LHCN-M2 (cell line): ENCODE measurements at places on chromosomes 7 and 10.

- no peak for DNase-seq
These were observed 30.3 kb downstream of the TFPI2 start for GRCh38 chr7:93860261-93860660.

GRCh38 chr10:79153745-79154144 is 85.0 kb downstream of the ZMIZ1 start:
- DNase-seq: no peak

DNA sequence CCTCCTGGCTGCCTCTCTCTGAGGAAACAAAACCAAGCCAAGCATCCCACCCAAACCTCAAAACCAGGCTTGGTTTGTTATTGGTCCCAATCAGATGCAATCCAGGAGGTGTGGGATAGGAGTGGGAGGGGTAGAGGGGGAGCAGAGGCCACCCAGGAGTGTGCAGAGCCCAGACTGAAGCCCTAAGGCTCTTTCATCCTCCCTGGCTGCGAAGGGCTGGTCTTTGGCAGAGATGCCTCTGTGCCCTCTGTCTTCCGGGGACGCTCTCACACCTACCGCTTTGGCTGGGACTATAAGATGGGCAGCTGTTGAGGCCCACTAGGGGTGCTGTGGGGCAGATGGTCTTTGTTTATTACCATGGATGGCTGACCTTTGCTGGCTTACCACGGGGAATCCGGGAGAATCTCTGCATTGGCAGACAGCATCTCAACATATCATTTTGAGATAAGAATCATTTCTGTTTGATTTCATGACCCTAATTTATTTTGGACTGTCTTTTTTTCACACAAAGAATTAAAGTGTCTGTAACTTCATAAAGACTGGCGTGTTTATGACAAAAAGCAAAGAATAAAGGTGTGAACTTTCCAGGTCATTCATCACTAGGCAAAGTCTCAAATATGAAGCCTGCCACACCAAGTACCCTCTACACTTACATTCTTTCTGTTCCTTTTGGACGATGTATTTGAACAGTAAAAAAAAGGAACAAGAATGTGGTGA is 6.5 kb upstream of the DENND2A start:
- peak; percentile 58 for DNase-seq

- DNase-seq: peak; percentile 89
These were observed 511 bp upstream of the NRP1 start for GRCh38 chr10:33334805-33335550.

DNA sequence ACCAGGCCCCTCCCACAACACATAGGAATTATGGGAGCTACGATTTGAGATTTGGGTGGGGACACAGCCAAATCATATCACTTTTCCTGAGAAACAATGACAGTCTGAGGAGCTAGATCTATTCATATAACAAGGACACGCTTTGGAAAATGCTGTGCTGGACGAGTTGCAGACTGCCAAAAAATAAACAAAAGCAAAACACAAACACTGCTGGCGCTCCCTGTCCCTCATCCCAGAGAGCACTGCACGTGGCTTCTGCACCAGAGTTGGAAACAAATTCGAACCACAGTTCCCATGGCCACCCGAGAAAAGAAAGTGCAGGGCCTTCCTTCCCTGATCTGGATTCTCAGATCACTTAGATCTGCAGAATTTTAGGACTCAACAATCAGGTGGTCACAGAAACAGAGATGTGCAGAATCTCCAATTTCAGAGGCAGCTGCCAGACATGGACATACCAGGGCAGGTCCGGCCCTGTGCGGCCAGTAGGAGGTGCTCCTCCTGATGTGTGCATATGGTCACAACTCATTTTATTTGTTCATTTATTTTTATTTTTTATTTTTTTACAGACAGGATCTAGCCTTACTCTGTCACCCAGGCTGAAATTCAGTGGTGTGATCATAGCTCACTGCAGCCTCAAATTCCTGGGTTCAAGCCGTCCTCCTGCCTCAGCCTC is 35.2 kb upstream of the ECHDC3 start:
- no peak for DNase-seq

- DNase-seq: no peak
These were observed 1.8 kb upstream of the PPIF start for GRCh38 chr10:79345241-79346011.

DNA sequence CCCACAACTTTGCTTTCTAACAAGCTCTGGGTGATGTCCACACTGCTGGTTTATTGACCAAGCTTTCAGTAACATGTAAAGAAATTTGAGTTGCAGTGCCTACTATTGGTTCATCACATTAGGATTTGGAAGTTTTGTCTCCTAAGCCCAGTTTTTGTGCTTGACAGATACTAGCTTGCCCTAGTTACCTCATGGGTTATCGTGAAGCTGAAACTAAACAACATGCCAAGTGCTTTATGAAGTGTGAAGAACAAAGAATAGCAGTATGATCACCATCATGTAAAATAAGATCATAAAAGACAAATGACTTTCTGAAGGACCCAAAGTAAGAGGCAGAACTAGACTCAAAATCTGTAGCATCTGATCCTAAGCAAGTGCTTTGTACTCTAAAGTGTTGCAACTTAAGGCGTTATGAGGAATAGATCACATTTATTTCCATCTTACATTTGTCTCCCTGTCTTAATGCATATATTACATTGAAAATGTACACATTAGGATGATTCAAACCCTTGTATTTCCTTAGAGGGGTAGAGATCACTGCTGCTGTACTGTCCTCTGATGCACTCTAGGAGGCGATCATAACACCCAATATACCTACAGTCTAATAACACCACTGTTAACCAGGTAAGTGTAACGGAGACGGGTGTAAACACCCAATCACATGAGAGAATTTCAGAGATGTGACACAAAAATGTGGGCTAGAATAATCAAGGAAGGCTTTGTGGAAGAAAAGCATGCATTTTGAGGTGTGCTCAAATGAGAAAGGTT is 71.3 kb downstream of the NRCAM start:
- no peak for DNase-seq

GRCh38 chr10:78947226-78947625 is 121.5 kb upstream of the ZMIZ1 start:
- peak; percentile 75 for DNase-seq

DNA sequence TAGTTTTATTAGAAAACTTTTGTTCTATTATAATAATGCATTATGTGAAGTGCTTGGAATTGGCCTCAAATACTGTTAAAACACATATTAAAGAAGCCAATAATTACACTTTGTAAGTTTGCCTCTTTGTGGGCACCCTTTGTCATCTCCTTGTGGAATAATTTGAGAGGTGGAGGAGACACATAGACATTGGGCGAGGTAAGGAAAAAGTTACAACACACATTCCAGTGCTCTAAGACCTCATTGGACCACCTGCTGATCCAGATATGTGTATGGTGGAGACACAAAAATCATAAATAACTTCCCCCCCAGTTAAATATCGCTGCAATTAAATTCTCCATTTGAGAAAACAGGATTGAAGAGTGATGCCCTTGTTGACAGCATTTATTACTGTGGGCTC is 511.8 kb downstream of the GFRA1 start:
- no peak for DNase-seq

GRCh38 chr7:151426441-151426903 is 13.5 kb downstream of the CRYGN start:
- DNase-seq: peak; percentile 92

GRCh38 chr7:74092964-74093471 is 9.4 kb downstream of the LIMK1 start:
- no peak for DNase-seq

DNA sequence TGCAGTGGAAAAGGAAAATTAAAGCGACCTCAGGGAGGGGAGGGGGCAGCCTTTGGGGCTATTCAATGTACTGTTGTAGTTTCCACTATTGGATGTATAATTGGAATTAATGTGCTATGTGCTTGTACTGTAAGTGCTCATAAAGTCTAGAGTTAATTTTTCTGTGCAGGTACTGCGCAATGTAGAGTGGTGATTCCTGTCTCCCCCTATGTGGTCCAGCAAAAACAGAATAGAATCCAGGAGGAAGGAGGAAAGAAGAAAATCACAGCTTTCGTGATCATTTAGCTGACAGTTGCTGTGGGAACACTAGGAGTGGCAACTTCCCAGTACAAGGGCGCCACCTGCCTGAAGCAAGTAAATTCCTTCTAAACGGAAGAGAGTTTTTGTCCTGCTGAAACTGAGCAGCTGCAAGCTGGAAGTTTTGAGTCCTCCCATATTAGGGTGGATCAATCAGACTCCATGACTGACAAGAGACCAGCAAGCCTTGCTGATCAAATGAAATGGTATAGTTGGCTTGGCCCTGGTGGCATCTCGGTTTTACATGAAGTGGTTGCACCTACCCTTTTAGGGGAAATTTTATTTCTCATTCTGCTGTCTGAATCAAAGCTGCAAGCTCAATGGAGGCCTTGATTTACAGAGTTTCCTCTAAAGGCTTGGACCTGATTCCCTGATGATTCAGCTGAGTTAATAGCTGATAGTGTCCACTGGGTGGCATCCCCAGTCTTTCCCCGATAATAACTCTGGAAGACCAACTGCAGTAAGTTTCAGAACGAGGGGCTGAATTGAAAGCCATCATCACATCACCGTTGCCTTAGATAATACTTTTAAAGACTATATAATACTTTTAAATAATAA is 299.8 kb downstream of the HGF start:
- DNase-seq: peak; percentile 88

- DNase-seq: no peak
These were observed 77.6 kb downstream of the VTI1A start for GRCh38 chr10:112524641-112525040.

DNA sequence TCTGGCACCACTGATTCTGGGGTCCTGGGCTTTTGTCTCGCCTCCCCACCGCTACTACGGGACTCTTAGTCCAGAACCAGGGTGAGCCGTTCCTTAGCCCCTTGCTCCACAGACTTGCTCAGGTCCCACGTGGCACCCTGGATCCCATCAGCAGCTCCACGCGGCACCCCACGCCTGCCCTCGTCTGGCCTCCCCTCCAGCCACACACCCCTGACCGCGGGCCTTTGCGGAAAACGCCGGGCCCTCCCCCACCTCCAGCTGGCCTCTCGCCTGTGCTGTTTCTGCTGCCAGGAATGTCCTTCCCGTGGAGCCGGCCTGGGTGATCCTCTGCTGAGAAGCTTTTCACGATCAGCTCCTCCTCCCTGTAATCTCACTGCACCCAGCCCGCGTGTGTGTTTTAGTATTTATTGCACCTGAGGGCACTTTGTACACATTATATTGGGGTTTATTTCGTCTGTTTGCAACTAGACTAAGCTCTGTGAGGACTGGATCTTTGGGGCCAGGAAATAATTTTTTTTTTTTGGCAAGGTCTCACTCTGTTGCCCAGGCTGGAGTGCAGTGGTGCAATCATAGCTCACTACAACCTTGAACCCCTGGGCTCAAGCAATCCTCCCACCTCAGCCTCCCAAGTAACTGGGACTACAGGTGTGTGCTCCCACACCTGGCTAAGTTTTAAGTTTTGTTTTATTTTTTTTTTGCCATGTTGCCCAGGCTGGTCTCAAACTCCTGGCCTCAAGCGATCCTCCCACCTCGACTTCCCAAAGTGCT is 10.5 kb upstream of the TTYH3 start:
- DNase-seq: no peak

DNA sequence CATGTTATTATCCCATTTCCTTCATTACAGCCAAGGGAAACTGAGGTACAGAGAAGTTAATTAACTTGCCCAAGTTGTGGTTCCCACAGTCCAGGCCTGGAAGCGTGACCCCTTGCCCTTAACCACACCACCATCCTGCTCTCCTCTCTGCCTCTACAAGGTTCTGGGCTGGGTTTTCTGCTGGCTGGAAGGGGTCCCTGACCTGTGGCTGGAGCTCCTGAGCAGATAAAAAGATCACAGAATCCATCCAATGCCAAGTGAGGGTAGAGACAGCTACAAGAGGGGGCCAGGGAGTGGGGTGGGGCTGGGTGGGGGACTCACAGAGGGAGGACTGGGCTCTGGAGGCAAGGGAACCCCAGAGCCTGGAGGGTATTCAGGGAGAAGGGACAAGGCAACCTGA is 9.7 kb downstream of the ASB10 start:
- DNase-seq: no peak

GRCh38 chr10:14478604-14479003 is 147.9 kb upstream of the FRMD4A start:
- peak; percentile 91 for DNase-seq

DNA sequence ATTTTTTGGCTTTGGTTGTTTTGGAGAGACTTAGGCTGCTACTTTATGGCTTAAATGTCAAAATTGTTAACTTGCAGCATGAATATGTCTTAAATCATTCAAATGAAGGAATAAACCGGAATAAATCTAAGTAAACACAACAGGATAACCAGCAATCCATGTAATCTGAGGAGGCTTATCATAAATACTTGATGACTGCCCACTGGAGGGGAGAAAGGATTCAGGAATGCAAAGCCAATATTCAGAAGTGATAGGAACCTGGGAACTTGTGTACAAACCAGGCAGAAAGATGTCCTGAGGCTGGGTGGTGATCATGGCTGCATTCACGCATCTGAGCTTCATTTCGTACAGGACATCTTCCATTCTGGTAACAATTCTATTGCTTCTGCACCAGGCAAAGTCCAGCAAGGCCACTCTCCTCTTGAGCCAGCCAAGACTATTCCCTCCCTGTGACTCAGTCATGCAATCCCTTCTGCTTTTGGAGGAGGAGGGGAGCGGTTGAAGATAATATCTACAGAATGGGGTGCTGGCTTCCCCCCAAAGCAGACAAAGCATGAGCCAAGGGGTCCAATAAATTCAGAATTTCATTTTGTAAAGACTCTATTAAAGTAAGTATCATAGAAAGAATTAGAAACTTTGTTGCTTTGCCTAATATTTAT is 374.5 kb downstream of the PHTF2 start:
- no peak for DNase-seq

- peak; percentile 57 for DNase-seq
These were observed 33.1 kb upstream of the GALNT11 start for GRCh38 chr7:151992375-151992774.

GRCh38 chr7:71465741-71466189 is 333.8 kb downstream of the GALNT17 start:
- DNase-seq: no peak

GRCh38 chr7:46492466-46492865 is 571.4 kb upstream of the IGFBP3 start:
- no peak for DNase-seq

GRCh38 chr10:103554488-103555324 is 61.2 kb downstream of the NEURL1 start:
- no peak for DNase-seq

DNA sequence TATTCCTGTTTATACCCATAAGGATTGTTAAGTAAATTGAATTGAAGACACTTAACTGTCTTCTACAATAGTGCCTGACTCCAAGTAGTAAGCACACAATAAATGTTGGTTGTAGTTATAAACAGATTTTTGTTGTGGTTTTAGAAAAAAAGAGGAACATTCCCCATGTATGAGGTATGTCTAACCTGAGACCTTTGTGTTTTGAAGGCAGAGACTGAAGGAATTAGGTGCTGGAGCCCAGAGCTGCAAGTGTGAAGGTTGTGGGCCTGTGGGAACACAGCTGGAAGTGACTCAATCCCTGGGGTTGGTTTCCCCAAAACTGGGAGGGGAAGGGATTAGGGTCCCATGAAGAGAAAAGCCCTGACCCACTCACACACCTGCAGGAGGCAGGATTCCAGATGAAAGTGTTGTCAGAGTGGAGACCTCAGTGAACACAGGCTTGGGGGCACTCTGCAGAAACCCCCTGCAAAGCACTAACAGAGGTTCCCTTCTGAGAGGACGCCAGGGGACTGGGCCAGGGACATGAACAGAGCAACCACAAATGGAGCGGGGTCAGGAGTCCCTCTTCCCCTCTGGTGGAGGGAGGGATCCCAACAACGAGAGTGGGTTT is 265.1 kb upstream of the KLF14 start:
- peak; percentile 58 for DNase-seq
